Esophagus squamous epithelium (tissue), 5 donors: ENCODE measurements at places on chromosomes 2 and 18.

DNA sequence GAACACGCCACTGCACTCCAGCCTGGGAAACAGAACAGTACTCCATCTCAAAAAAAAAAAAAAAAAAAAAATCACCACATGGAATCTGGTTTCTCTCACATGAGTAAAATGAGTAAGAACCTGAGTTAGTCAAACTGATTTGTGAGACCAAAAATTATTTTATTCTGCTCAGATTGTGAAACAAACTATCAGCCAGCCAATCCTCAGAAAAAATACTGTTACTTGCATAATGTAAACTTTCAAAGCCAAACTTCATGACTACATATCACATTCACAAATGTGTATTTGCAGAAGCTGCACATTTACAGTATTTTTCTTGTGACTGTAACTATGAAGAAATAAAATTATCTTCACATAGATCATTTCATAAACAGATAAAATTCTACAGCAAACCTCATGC lies 23.2 kb downstream of the SUMO1 start:
- DNase-seq: no peak

- no peak for DNase-seq
These were observed 18.9 kb upstream of the IL1R2 start for GRCh38 chr2:101972621-101973434.

DNA sequence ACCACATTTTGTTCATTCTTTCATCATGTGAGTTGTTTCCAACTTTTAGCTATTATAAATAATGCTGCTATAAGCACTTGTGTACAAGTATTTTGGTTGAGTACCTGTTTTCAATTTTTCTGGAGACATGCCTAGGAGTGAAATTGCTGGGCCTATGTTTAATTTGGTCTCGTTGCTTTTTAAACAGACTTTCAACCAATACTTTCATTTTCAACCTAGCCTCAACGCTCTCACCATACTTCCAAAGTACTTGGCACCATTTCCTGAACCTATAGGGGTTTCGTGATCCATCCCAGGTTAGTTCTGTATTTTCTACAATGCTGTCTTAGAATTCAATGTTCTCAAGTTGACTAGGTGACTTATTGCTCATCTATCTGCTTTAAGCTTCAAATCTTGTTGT lies 126.1 kb downstream of the SRBD1 start:
- DNase-seq: no peak

- no peak for DNase-seq
These were observed 735.6 kb downstream of the TSN start for GRCh38 chr2:122491011-122491410.

DNA sequence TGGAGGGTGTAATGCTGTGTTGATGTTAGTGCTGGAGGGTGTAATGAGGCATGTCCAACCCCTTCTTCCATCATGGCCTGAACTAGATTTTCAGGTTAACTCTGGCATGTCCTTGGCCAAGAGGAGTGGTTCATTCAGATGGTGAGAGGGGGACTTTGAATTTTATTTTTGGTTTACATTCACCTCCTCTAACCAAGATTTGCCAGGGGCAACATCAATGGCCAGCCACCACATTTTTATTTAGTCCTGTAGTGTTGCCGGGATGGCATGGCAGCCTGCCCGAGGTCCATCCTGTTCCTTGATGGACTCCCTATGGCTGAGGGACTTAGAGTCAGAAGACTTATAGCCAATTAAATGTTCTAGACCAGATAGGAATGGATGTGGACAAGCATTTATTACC lies 484.6 kb upstream of the HS6ST1 start:
- no peak for DNase-seq

DNA sequence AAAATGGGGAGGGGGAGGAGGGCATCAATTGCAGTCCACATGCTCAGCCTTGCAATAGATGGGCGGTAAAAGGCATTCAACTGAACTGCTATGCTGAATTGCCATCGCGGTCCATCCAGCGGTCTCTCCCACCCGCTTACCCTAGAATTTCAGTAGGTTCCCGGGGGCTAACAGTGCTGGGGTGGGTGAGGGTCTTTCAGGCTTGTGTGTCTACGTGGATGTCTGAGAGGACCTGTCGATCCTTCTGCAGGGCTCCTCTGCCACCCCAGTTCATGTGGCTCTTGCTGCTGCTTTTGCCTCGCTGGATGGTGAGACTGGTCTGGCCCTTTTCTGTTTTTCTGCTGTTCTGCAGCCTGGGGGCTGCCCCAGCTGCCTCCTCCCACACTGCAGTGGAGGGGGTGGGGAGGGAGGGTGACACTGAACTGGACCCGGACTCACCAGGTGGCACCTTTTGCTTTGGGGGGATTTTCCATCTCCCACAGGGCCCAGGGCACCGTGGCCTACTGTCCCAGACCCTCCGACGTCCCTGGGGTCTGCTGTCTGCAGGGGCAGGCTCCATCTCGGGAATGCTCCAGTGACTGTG lies 14.1 kb downstream of the ACKR3 start:
- DNase-seq: no peak

DNA sequence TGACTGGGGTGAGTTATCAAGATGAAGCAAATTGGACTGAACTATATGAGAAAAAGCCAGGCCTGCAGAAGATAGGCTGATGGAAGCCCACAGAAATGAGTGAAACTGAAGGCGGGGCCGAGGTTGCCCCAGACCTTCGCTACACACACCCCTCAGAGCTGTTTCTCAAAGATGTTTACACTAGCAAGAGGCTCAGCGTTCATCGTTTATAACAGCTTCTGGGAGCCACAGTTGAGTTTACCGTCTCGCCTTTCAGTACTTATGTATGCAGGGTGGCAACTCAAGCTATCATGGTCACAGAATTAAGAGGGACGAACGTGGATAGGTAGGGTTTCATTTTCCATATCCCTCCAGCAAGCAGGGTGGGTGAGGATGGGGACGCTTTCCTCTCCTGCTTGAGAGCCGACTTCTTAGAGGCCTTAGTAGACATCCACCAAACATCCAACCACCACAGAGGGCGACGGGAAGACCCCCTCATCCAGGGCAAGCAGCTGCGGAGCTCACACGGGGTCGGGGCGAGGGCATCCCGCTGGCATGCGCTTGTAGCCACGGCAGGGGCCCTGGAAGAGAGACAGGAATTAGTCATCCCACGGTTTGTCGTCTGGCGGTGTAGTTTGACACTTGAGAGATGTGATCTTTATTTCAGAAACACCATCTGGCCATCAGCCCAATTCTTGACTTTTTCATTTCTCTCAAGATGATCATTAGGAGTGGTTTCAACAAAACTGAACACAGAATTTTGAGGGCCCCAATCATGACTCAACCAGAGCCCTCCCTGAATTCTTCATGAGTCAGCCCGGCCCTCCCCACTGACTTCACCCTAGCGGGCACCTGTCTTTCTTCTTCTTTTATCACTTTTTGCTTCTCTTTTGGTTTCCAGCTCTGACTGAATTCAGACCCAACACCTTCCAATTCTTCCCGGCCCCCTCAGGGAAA lies 109.1 kb upstream of the CTDP1 start:
- DNase-seq: no peak

DNA sequence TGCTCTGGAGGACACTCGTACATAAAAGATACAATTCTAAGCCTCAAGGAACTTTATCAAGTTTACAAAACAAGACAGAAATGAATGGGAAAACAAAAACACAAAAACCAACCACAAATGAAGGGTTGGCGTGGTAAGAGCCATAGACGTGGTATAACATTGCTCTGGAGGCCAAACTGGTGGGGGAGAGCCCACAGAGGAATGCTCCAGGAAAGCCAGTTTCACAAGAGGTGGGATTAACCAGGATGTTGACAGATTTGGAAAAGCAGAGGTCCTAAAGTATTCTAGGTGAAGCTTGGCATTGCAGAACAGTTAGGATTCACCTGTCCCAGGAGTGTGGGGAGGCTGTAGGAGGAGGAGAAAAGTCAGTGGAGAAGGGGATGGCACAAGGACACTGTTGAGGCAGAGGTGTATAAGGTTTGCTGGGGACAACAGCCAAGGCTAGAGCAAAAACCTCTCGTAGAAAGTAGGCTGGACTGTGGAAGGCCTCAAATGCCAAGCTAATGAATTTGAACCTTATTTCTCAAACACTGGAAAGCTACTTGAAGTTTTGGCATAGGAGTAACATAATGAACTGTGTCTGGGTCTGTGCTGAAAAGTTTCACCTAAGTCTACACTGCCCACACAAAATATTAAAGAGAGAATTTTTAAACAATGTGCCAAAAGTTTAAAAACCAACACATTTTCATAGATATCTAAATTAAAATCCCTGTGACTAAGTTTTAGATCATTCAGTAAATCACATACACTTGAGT lies 135.1 kb downstream of the THADA start:
- no peak for DNase-seq

DNA sequence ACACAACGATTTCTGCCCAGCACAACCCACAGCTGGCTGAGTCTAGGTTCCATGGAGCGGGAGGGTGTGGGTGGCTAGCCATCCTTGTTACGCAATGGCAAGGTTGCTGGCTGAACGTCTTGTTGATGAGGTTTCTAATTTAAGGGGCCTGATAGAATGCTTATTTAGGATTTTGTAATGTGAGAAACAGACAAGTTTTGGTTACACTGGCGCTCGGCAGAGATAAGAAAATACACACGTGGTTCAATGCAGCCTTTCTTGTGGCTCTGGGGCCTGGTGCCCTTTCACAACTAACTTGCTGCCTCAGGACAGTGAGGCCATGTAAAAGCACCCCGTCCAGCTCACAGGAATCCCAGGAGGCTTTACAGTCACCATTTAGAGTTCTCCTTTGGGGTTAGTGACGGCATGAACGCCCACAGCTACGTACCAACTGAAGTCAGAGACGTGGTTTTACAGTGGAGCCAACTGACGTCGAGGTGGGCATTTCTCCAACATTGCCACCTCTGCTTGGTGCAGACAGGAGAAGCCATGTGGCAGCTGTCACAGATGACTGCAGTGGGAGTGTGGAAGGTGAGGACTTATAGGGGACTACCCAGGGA lies 29.7 kb upstream of the PIEZO2 start:
- no peak for DNase-seq

- DNase-seq: no peak
These were observed 50.3 kb upstream of the B3GNT2 start for GRCh38 chr2:62145478-62146100.

- no peak for DNase-seq
These were observed 48.5 kb upstream of the CCDC150 start for GRCh38 chr2:196591004-196591403.

DNA sequence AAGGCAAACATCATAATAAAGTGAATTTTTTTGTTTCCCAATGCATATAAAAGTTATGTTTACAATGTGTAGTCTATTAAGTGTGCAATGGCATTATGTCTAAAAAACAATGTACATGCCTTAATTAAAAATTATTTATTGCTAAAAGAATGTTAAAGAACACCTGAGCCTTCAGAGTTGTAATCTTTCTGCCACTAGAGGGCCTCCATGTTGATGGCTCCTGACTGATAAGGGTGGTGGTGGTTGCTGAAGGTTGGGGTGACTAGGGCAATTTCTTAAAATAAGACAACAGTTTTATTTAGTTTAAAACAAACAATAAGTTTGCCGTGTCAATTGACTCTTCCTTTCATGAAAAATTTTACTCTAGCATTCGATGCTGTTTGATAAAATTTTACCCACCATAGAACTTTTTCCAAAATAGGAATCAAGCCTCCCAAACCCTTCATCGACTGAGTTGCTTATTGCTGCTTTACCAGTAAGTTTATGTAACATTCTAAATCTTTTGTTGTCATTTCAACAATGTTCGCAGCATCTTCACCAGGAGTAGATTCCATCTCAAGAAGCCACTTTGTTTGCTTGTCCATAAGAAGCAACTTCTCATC lies 32.3 kb downstream of the MAP3K2 start:
- no peak for DNase-seq

DNA sequence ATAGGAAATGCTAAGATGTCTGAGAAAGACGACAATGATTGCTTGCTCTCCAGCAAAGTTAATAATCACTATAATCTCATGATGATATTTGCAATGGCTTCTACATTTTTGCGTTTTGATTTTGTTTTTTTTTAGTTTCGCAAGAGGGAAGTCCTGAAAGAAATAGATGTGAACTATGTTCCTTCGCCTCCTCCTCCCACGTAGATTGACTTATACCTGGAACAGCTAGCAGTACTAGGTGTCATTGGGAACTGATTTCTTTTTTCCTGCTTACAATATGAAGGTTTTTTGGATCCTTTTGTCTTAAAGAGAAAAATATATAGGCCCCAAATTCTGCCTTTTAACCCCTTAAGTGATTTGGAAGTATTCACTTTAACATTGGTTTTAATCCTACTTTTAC lies 26.7 kb downstream of the ITPRID2 start:
- no peak for DNase-seq

DNA sequence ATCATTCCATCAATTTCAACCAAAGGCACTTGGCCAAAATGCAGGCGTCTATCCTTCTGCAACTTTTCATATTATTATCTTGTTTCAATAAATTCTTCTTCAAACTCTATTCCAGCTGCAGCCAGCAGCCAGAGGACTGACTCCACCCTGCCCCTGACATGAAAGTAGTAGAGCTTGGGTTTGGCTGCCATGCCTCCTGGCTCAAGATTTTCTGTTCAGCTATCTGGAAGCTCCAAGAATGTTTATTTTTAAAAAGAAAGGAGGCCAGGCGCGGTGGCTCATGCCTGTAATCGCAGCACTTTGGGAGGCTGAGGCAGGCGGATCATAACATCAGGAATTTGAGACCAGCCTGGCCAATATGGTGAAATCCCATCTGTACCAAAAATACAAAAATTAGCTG lies 4.9 kb downstream of the DNAH7 start:
- no peak for DNase-seq

DNA sequence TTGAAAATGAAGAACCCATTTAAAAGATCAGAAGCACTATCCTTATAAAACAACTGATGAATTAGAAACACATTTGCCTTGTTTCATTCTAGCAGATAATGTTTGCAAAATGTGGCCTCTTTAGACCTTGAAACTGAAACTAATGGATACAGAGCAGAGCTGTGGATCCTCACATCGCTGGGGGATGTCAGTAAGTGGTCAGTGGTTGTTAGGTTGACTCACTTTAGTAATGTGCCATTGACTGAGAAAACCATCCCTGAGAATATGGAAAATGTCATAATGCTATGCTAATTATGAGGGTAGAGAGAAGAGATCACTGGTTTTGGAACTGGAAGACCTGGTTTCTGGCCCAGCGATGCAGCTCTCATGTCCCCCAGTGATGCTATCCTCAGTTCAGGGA lies 176.7 kb downstream of the MYO1B start:
- DNase-seq: no peak

DNA sequence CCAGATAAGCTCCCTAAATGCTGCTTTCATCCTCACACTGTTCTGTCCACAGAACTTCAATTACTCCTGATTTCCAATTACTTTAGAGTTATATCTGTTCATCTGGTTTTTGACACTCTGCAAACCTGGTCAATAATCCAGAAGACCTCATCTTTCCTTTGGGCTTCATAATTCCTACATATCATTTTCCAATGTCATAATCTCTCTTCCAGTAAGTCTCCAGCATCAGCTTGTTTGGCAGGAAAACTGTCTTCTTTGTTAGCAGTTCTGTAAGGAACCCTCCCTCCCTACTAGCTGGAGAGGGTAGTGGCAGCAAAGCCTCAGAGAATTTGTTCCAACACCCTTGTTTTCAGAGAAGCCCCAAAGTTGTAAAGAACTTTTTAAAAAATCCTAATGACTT lies 11.9 kb upstream of the SLC14A1 start:
- no peak for DNase-seq
